ENCODE measurements at places on chromosomes 2 and 18. TPM values are rescaled to one million over a fixed set of nuclear protein-coding genes. Genes with fewer than 3 reads are reported as not detected.

The NEU2 gene
- total RNA-seq = not detected

The TRIB2 gene
- total RNA-seq = 13.3 TPM

The RAB11FIP5 gene
- 5.0 TPM for total RNA-seq

GRCh38 chr2:240452462-240453256 lies 17.2 kb downstream of the GPC1 start:
- no peak for DNase-seq

Measured in activated T-cell treated with anti-CD3 and anti-CD28 coated beads, Interleukin-2, amount 50 U/mL, for 4 hours (primary cell).